Stimulated activated memory B cell treated with anti-CD40 and anti-IgM and Interleukin-4, amounts not matched to agents 10 μg/mL and 1 μg/mL and 100 μg/mL, for 72 hours (primary cell): ENCODE measurements at places on chromosomes 5 and 9.

GRCh38 chr5:13992795-13993194 lies 48.3 kb upstream of the DNAH5 start:
- no peak for ATAC-seq

DNA sequence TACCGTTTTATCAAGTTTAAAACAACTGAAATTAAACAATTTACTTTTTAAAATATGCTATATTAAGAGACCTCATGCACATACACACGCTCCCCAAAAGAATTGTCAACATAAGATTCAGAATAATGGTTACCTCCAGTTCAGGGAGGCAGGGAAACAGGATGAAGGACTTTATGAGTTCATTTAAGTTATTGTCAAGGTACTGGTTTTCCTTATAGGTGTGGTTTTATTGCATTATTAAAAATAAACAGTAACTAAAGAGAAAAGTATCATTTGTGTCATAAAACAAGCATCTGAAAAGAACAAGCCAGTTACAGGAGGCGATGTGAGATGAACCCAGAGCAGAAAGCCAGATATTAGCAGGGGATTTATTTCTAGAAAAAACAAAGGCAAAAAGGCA lies 2376.7 kb downstream of the MAT2B start:
- no peak for ATAC-seq

GRCh38 chr5:152884006-152884405 lies 478.9 kb upstream of the NMUR2 start:
- ATAC-seq, result no peak

- no peak for ATAC-seq
Measured at GRCh38 chr5:79886925-79887655, 104.0 kb downstream of the MTX3 start.

DNA sequence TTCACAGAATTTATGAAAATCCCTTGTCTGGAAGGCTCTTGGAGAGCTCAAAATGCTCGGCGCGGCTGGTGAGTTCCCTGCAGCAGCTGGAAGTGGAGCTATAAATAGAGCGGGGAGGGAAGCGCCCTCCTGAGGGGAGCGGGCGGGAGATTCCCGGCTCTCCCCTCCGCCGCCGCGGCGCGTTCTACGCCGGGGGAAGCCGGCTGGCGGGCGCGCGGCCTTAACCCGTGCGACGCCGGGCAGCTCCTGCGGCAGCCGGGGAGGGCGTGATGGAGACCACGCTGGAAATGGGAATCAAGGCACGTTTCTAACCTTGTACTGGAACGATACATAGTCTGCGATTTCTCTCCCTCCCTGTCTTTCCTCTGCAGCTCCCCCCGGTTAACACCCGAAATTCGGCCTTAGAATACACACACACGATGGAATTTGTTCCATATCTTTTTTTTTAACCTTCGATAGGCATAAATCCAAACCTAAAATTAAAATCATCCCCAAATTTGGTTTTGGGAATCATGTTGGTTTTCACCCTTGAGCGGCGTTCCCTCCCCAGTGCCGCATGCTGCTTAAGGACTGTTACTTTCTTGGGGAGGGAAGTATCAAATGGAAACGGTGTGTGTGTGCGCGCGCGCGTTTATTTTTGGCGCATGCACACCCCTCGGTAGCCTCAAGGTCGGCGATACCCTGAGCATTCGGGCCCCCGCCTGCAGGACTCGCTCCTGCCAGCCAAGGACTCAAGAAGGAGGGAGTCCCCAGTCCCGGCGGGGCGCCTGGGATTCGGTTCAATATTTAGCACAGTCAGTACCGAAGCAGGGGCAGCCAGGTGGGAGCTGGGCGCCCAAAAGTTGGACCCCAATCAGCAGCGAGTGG lies 306.3 kb upstream of the KCNN2 start:
- ATAC-seq, result no peak

- ATAC-seq, result peak; percentile 49
Measured at GRCh38 chr9:121499427-121500164, at the start of gene GGTA1. GGTA1 (minus strand) TSS chr9:121499844; CDS start chr9:121467922, 31,922 bp downstream.

- no peak for ATAC-seq
Measured at GRCh38 chr9:133939171-133939785, 52.8 kb downstream of the VAV2 start.

GRCh38 chr5:148125641-148126040 lies 42.7 kb upstream of the SPINK14 start:
- ATAC-seq, result no peak

DNA sequence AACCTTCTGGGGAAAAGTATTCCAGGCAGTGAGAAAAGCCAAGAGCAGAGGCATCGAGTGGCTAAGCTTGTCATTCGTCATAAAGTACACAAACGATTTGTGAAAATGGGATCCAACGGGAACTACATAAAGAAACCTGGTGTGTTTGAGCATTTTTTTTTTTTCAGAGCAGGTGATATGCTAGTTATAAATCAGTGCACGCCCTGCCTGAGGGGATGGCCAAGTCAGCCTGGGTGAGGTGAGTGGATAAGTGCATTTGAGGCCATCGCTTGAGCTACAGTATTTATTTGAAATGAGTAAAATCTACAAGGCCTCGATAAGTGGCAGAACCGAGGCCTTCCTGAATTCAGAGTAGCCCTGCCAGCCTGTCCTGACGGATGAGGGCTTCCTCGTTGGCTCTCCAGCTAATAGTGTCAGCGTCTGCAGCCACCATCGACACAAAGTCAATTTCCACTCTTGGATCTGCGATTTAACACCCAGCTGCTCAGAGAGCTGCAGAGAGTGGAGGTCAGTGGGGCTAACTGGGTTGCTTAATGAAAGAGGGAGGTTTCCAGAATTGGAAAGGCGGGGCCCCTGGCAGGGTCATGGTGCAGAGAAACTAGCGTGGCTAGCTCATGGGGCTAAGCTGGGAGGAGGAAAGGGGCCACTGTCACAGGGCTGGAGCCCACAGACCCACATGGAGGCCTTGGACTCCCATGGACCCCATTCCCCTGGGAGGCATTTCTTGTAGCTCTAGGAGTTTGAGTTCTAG lies 27.3 kb downstream of the PPARGC1B start:
- no peak for ATAC-seq

GRCh38 chr5:98989727-98990126 lies 60.9 kb upstream of the CHD1 start:
- no peak for ATAC-seq

DNA sequence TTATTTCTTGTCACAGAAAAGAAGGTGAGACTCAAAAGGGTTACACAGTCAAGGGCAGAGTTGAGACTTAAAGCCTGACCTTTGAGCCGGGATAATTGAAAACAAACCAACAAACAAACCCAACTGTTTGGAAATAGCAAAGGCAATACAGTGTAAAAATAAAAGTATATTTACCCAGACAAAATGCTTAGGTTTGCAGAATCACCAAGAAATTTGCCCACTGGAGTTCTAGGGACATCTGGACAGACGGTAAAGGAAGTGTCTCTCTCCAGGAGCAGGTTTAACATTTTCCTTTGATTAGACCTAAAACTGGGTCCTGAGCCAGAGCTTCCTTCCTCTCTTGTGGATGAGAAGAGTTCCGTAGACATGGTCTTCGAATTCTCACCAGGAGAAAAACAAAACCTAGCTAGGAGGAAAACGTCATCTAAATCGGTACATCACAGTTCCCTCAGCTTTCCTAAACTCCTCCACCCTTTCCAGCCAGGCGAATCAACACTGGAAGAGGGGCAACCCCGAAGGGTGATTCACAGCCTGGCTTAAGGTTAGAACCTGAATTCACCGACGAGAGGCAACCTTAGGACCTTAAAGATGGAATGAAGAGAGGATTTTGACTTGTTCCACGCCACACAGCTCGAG lies 673 bp downstream of the CDC25C start:
- ATAC-seq, result no peak

DNA sequence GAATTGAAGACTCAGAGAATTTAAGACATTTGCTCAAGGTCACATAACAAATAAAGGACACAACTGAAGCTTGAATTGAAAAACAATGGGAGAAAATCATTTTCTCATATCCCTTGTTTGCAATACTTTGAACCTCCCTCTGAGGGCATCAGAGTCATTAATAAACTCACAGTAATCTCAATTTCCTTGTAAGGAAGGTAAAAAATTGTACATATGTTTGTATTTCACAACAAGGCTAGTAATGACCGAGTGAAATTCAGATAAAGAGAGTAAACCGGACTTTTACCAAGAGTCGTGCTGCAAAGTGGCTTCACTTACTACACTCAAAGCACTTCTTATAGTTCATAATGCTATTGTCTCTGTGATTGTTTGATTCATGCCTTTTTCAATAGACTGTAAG lies 665.0 kb downstream of the NR2F1-AS1 start:
- ATAC-seq, result no peak

DNA sequence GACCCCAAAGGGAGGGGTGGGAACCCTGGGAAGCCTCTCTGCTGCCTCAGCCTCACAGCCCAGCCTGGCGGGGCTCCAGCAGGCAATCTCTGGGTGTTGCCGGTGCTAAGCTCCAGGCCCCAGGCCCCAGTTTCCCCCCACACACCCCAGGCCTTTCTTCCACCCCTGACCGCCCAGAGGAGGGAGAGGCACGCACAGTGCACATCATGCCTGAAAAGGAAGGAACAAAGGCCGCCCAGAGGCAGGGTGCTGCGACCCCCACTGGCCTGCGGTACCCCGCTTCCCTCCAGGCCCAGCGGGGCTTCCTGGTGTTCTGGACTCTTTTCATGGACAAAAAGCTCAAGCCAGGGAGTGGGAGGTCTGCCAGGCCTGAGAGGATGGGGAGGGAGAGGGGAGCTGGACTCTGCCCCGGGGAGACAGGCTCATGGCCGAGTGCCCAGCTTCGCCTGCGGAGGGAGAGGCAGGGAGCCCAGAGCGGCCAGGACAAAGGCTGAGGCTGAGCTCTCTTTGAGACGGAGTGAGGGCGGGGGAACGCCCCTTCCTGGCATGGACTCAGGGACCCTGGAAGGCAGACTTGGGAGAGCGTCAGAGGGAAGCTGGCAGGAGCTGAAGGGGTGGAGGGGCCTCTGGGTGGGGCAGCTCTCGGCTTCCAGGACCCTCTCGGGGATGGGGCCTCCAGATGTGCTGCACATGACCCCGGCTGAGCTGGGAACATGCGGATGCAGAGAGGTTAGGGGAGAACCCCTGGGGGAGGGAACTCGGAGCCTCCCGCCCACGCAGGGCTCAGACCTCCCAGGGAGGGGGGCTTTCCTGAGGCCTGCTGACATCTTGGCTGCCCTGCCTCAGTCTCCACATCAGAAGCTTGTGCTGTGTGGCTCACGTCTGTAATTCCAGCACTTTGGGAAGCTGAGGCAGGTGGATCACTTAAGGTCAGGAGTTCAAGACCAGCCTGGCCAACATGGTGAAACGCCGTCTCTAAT lies 1.8 kb upstream of the ENTPD2 start:
- no peak for ATAC-seq
